ENCODE measurements at places on chromosomes 6 and 20. TPM values are rescaled to one million over a fixed set of nuclear protein-coding genes. Genes with fewer than 3 reads are reported as not detected.

GRCh38 chr6:157911786-157912185, 69.9 kb upstream of the SYNJ2 start:
- H3K27me3 ChIP-seq = no peaks in the 10 kb centered on the region
- DNase-seq = no peak
- no peak overlapping the region for H3K4me3 ChIP-seq
- H3K27ac ChIP-seq = no peak overlapping the region
- H3K4me1 ChIP-seq = no peaks in the 10 kb centered on the region
- H3K36me3 ChIP-seq = peaks cover 34% of the 10 kb centered on the region

DNA sequence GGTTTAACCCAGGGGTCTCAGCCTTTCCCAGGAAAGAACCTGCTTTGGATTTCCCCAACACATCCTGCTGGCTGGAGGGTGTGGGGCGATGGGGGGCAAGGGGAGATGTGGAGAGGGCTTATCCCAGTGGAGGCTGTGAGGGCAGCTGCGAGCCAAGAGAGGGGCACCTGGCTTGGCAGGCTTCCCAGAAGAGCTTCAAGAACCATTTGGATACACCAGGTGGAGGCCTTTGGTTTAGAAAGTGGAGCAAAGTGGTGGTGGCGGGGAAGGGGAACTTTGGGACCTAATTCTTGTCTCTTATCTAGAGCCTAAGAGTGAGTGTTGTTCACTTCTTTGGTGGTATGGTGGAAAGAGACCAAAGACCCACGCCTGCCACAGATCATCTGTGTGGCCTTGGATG, 12.4 kb downstream of the CD40 start:
- peaks cover 11% of the 10 kb centered on the region for H3K36me3 ChIP-seq
- H3K27ac ChIP-seq = no peak overlapping the region
- peaks cover 4% of the 10 kb centered on the region for H3K4me1 ChIP-seq
- peak; percentile 47 for DNase-seq

MTO1 gene
- total RNA-seq = 23.1 TPM

GRCh38 chr6:6217855-6218758, 102.4 kb downstream of the F13A1 start:
- H3K4me1 ChIP-seq = no peaks in the 10 kb centered on the region
- H3K36me3 ChIP-seq = no peaks in the 10 kb centered on the region
- H3K27ac ChIP-seq = no peak overlapping the region
- no peak overlapping the region for H3K4me3 ChIP-seq

HLA-DQA2 gene
- total RNA-seq = 51.7 TPM

FOXF2 gene
- total RNA-seq = 15.7 TPM
